ENCODE measurements at places on chromosomes 2 and 18.

GRCh38 chr2:27131429-27131828, 3.0 kb downstream of the PREB start:
- DNase-seq: no peak

DNA sequence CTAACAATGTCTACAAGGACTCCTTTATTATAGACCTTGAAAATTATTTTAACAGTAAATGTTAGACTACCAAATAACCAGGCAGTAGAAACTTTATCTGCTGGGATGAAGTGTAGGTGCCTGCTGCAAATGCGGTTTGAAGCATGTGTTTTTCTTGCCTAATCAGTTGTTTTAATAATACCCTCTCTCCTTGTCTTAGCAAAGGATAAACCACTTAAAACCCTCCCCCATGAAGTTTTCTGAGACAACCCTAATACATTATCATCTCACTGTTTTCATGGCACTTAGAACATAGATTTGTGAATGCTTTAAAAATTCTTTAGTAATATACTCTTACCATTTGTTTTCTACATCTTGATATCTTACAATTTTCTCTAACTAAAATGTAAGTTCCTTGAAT, 98.6 kb downstream of the ASXL3 start:
- no peak for DNase-seq

GRCh38 chr2:151551556-151551955, 141.9 kb downstream of the RIF1 start:
- no peak for DNase-seq

DNA sequence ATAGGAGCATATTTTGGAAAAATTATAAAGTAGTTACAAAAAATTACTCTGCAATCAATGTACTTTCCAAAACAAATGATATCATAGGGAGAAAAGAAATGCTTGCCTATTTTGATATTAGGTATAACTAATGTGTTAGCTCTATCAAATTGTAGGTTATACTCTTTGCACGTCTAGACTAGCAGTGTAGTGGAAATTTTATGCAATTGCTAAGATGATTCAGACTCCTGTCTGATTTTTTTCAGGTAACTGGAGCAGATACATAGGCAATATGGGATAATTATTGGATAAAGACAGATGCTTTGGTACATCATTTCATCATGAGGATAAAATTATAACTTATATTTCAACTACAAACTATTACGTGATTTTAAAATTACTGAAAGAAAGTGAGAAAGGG, 918.3 kb downstream of the EPHA4 start:
- no peak for DNase-seq

GRCh38 chr18:5606951-5607350, 63.2 kb upstream of the EPB41L3 start:
- DNase-seq: no peak

- no peak for DNase-seq
Measured at GRCh38 chr2:233064530-233065199, 4.5 kb downstream of the INPP5D start.

GRCh38 chr2:100186126-100186525, 43.7 kb upstream of the AFF3 start:
- DNase-seq: no peak

GRCh38 chr2:105797298-105797819, 52.6 kb downstream of the NCK2 start:
- DNase-seq: no peak

DNA sequence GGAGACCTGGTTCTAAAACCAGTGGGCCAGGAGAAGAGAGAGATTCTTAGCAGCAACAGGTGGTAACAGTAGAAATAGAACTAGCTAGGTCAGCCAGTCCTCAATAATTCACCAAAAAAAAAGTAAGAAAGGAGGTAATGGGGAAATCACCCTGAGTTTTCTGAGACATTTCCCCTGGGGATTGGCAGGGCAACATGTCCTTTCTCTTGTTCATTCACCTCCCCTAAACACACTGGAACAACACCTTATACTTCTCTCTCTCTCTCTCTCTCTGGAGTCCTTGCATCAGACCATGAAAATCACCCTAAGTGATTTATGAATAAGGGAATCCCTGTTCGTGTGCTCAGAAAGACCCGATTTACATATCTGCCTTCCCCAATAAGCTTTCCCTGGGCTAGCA, 64.8 kb downstream of the COX7A2L start:
- DNase-seq: no peak

DNA sequence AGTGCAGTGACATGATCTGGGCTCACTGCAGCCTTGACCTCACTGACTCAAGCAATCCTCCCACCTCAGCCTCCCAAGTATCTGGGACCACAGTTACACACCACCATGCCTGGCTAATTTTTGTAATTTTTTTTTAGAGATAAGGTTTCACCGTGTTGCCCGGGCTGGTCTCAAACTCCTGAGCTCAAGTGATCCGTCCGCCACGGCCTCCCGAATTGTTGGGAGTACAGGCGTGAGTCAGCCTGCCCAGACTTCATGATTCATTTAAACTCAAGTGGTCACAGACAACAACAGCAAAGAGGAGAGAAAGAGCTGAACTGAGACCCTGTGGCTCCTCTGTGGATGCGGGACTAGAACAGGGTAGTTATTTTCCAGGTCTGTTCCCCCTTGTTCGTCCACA, 83.0 kb downstream of the TSHZ1 start:
- no peak for DNase-seq

GRCh38 chr2:98552499-98553179, 55.7 kb downstream of the COA5 start:
- peak; percentile 52 for DNase-seq

DNA sequence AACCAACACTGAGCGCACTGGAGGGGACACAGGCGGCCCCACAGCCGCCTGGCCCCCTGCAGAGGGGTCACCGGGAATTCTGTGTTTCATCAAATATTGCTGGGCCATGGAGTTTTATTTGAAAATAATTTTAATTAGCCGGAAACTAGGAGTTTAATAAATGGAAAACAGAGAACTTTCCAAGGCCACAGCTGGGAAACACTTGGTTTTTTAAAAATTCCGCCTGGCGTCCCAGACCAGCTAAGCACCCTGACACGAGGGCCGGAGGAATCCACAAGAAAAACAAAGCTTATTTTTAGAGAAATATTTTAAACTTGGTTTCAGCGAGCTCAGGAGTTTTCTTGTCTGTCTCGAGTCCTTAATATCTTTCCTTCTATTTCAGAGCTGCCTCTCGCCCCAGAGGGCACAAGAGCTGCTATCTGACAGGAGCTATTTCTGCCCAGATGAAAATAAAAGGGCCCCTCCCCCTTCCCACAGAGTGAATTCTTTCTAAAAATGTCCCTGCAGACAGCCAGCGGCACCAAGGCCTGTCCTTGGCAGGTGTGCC, 8.2 kb downstream of the ZFP36L2 start:
- no peak for DNase-seq

- DNase-seq: peak; percentile 94
Measured at GRCh38 chr2:179460181-179460929, 195.7 kb upstream of the SESTD1 start.

DNA sequence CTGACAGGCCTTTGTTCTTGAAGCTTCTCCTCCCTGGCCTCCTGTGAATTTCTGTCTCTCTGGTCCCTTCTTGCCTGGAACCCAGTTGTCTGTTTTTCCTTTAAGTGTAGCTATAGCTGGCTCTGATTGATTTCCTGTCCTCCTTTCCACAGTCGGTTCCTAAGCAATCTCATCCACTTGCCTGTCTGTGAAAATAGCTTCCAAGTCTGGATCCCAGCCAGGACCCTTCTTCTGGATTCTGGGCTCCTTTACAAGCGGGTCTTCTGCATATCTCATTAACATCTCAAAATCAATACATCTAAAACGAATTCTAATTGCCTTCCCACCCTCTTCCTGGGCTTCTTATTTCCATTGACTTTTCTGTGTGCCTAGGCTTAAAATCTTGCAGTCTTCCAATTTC, 124.9 kb downstream of the DAW1 start:
- no peak for DNase-seq

- no peak for DNase-seq
Measured at GRCh38 chr18:73728657-73729056, 419.0 kb downstream of the FBXO15 start.

DNA sequence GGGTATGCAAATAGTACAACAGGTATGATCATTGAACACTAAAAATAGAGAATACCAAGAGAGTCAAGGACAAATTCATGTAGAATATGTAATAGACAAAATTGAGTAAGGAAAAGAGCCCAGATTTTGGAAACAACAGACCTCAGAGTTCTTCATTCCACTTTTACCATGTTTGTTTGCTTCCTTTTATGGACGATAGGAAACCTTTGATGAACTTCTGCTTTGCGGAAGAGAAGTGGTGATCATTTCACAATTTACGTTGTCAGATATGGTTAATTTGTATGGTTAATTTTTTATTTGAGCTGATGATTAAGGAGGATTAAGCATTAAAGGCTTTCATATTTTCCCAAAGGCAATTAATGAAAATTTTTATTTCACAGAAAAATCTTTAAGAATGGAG, 16.3 kb downstream of the MARCHF7 start:
- no peak for DNase-seq

DNA sequence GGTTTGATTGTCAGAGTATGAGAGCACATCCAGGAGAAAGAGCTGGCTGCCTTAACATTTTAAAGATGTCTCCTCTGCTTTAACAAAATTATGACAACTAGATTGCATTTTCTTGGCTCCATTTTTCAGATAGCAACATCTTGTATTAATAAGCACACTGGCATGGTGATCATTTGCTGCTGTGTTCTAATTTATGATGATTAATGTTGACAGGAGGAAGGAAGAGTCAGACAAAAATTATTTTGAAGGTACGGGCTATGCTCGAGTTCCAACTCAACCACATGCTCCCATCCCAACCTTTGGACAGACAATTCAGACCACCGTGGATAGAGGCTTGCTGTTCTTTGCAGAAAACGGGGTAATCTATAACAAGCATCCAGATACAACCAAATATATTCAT, 98.2 kb upstream of the TTC39C start:
- no peak for DNase-seq

DNA sequence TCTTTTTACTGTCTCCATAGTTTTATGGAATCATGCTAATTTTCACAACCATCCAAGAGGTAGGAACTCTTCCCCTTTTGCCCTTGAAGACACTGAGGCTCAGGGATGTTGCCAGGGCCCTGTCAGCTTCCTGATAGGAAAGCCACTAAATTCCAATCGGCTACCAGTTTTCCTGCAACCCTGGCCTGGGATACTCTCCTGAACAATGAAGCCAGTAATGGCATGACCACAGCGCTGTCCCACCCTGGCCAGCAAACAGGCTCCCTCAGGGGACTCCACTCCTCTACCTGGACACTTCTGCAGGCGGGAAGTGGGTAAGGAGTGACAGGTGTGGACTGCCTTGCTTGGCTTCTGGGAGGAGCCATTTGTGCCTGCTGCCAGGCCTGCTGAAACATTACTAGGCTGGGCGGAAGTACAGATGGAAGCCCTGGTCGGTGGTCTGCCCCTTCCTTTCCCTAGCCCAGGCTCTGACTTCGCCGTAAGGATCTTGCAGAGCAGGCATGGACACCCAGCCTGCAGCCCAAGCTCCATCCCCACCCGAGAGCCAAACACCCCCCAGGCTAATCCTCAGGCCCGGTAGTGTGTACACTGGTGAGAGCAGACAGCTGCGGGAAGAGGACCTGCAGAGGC, 78.8 kb upstream of the SMAD2 start:
- DNase-seq: no peak

DNA sequence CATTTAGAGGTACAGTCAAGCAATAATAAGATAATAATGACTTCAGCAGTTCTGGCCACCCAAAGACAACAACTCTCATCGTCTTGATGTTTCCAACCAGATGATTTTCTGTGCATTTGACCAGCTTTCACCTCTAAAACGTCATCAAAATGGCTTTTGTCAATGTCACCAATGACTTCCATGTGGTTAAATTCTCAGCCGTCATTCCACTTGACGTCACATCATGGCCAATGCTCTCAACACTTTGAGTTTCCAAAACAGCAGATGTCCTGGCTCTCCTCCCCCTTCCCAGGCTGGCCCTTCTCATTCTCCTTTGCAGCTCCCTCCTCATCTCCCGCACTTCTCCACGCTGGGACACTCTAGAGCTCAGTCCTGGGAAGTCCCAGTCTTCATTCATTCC, 258.3 kb downstream of the BCL2 start:
- no peak for DNase-seq

GRCh38 chr2:618422-618990, 58.7 kb downstream of the TMEM18 start:
- DNase-seq: no peak

DNA sequence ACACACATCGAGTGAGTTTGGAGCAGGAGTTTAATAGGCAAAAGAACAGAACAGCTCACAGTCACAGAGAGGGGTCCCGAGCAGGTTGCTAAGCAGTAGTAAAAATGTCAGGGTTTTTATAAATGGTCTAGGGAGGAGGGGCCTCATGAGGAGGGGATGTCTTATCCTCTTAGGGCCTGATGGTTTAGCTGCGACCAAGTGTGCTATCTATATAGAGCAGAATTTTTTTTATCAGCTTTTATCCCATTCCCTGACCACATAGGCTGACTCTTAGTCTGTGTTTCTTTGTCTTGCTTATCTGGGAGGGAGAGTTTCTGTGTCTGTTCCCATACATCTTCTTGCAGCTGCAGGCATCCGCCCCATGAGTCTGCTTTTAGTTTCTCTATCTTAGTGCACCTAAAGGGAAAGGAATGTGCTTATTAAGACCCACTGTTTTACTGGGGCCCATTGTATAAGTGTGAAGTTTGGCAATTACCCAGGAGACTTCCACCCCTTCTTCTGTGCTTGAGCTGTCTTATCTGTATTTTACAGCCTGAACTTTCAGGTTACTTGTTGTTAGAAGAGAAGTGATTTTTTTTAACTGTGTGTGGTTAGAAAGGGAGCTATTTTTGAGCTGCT, 30.4 kb upstream of the GMCL1 start:
- DNase-seq: peak; percentile 34

GRCh38 chr2:138536302-138536701, 34.7 kb downstream of the SPOPL start:
- DNase-seq: no peak

DNA sequence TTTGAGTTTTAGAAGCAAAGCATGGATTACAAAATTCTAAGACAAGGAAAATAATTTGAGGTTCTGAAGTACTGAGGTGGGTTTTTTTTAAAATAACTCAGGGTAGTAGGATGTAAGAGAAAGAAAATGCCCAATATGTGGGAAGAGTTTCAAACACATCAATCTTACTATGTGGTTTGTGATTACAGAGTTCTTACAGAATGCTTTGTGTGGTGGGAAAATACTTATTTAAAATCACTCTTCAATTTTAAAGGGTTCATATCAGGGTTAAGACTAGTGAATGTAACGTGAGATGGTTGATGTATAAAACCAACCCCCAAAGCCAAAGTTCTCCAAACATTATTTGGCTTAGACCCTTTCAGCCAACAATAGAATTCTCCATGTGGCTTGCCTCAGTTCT, 173.5 kb downstream of the UBE2E3 start:
- DNase-seq: no peak

DNA sequence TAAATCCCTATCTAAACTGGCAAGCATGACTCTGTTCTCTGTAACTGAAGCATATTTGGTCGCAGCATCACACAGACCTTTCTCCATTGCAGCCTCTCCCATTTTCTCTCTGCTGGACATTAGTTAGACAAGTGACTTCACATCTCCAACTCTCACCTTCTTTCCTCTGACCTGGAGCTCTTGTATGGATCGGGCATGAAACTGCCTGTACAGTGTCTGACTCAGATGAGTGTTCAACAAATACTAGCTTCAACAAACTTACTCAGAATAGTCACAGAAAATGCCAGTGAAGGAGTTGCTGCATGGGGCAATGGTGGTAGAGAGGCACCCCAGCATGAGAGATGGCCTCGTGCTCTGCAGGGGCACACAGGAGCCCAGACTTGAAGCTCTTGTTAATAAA, 104.7 kb upstream of the COPS8 start:
- no peak for DNase-seq

GRCh38 chr2:127594116-127594591, 51.8 kb upstream of the GPR17 start:
- no peak for DNase-seq

Measured in skeletal muscle cell (primary cell).